ENCODE measurements at places on chromosomes 7 and 10. TPM values are rescaled to one million over a fixed set of nuclear protein-coding genes. Genes with fewer than 3 reads are reported as not detected.
A peak's percentile ranks its signal among the peaks of the same experiment; 100 is the strongest.

The MYL10 gene
- not detected for total RNA-seq

The CC2D2B gene
- total RNA-seq = 0.33 TPM

The CACNA2D1 gene
- total RNA-seq = 64.4 TPM

The HOXA3 gene
- 1.5 TPM for total RNA-seq

The DNAJC12 gene
- total RNA-seq = 1.8 TPM

GRCh38 chr7:73869011-73869798, 8.2 kb downstream of the TMEM270 start:
- DNase-seq = peak; percentile 55

DNA sequence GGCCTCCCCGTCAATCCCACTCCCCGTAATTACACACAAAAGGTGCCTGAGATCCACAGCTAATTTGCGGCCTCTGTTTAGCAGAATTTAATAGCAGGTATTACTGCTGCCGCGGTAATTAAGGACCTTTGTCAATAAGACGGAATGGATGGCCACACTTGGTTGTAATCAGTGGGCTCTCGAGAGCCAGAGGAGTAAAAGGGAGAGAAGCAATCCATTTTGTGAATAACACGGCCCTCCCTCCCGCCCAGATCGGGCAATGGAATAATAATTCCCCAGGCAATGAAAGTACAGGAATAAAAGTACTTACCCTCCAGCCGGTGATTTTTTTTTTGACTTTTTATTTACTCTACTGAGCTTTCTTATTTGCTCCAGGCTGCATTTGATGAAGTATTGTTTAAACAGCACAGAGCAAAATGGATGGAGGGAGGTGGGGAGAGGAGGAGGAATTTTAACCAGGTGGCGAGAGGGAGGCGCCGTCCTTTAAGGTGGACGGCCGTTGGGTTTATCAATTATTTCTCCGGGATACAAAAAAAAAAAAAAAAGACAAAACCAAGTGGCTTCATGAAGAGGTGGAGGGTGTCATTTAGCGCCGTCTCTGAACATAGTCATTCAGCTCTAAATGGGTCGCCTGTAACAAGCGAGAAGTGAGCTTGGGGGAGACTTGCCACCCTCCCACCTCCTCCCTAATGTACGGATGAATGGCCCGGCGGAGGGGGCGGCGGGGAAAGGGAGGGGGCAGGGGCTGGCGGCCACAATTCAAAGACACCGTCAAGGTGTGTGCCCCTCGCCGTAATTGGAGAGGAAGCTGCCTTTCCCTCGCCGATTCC, 120.3 kb downstream of the BUB3 start:
- no peak for DNase-seq

DNA sequence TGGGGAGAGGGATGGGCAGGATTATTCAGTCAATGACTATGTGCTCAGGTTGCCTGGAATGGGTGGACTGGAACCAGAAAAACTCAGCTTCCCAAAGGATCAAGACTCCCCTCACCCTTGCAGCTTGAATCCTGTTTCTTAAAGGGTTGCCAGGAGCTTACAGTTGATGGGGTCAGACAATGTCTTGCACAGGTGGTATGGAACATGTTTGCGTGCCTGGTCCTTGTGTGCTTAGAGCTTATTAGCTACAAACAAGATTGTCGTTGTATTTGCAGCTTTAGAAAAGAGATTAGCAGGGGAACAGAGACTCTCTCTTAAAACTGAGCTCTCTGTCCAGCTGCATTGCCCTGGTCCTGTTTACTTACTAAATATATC, 56.9 kb downstream of the PRR15 start:
- DNase-seq = no peak

GRCh38 chr10:71614946-71615345, 104.6 kb downstream of the C10orf105 start:
- DNase-seq = no peak

GRCh38 chr10:79260811-79261740, 86.2 kb upstream of the PPIF start:
- peak; percentile 46 for DNase-seq

DNA sequence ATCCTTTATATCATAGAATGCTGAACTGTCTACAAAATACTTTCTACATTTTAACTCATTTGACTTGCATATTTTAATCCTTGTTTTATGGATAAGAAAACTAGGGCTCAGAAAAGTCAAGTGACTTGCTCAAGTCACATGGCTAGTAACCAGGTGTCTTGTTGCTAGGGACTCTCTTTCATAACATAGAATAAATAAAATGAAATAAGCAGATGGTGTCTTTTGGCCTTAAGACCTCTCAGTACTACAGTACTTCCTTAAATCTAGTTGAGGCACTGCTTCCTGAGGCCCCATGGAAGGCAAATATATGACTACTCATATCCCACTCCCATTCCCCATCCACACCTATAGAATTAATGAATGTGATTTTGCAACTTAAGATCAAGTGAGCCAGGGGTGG, 87.9 kb downstream of the CDK6 start:
- DNase-seq = no peak

- no peak for DNase-seq
Observed at GRCh38 chr10:132735341-132735775, 50.6 kb downstream of the NKX6-2 start.

DNA sequence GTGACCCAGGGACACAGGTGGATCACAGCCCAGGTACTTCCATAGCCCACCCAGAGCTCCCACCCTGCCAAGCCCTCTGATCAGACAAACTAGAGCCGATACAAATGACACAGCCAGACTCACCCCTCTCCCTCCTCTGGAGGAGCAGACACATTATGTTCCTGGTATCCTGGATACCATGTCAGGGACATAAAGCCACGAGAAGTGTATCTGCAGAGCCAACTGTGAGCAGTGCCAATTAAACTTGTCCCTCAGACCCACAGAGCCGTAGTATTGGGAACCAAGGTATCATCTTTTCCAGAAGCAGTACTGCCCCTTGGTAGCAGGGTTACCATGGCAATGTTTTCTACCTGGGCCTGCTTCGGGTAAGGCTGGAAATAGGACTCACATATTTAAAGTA, 47.3 kb upstream of the CPXM2 start:
- DNase-seq = no peak
